Activated T-cell treated with anti-CD3 and anti-CD28 coated beads, Interleukin-2, amount 50 U/mL, for 4 hours (primary cell): ENCODE measurements at places on chromosomes 7 and 10.

DNA sequence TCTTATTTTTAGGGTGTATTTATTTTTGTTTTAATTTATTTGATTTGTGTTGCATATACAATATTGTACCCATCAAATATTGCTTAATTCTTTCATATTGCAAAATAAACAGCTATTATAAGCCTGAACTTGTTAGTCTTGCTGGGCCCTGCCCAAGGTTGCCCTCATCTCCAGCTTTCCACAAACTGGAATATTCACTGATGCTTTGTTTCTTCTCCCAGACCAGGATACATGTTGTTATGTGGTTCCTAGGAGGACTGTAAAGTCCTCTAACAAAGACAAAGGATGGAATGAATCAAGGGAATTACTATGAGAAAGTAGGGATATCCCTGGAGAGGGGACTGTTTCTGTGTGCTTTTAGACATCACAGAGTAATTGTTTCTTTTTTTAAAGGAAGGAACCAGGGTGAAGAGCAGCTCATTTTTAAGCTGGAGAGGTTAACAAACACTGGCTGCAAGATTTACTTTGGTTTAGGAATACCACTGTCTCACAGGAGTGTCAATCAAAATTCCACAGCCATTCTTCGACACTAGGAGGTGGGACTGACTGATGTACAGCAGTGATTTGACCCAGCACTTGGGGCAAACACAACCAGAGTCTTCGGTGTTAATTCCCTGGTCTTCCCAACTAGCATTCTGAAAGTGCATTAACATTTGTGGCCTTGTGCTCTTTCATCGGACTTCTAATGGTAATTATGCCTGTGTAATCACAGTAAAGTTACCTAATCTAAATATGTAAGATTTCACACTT lies 14.8 kb upstream of the CD36 start:
- DNase-seq, result no peak

- no peak for DNase-seq
Observed at GRCh38 chr7:13241416-13241815, 554.0 kb downstream of the ARL4A start.

DNA sequence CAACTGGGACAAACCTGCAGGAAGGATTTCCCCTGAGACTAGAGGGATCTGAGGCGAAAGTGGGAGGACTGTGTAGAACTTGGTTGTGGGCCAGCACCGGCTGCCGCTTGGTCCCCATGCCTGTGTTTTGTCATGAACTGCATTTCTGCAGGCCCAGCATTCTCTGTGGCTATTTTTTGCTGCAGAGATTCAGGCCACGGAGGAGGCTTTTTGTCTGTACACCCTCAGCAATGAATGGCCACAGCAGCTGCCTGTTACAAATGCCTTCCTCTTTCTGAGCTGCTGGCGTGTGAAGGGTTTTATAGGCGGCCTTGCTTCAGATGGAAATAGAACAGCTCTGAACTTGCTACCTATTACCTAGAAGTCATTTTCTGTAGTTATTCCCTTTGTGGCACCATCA lies 164.4 kb downstream of the SH2D4B start:
- no peak for DNase-seq

GRCh38 chr10:64039198-64039597 lies 518.0 kb downstream of the REEP3 start:
- DNase-seq, result no peak

GRCh38 chr7:116231543-116231942 lies 21.2 kb downstream of the TES start:
- no peak for DNase-seq

DNA sequence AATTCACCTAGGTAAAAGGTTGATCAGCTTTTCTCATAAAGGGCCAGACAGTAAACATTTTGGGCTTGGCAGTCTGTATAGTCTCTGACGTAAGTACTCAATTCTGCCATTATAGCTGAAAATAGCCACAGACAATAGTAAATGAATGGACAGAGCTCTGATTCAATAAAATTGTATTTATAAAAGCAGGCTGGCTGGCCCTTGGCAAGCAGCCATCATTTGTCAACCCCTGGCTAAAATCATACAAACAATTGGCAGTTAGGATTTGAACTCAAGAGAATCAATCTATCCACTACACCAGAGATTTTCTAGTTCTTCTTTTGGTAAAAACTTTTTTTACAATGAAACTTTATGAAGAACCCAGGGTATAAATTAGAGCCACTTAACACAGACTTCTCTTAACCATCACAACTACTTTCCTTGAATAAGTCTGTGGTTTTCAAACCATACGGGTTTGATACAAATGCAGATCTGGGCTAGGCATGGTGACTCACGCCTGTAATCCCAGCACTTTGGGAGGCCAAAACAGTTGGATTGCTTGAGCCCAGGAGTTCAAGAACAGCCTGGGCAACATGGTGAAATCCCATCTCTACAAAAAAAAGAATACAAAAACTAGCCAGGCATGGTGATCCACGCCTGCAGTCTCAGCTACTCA lies 124.5 kb downstream of the SLC16A9 start:
- no peak for DNase-seq

GRCh38 chr7:112160130-112160770 lies 45.9 kb downstream of the DOCK4 start:
- DNase-seq, result no peak

DNA sequence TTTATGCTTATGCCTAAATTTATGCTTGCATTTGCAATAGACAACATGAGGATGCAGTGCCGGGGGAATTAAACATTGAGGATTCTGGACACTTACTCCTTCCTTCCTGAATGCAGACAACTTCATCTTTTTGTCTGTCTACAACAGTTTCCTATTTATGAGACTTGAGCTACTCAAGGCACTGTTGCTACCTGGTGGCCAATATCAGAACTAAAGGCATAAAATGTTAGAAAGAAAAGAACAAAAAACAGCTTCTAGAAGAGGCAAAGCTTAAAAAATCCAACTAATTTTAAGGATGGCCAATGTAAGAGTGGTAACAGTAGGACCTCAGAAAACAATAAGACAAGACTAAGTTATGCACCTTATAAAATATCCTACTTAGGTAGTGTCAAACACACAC lies 144.5 kb upstream of the PTN start:
- no peak for DNase-seq

GRCh38 chr7:131950758-131951157 lies 394.3 kb upstream of the PODXL start:
- no peak for DNase-seq

DNA sequence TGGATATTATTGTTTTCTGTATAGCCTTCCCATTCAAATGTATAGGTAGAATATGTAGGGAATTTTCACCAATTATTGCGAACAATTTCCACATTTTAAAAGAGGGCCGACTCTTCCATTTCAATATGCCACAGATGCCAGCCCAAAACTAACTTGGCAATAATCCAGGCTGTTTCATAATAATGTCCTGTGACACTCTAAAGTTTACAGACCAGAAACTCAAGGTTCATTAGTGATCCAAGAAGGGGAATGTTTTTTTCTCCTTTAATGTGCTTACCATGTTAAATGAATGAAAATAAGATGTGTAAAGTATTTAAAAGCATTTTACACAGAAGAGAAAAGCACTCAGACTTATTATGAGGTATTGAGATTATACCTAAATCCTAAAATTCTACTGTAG lies 63.0 kb upstream of the FAM3C start:
- DNase-seq, result no peak

DNA sequence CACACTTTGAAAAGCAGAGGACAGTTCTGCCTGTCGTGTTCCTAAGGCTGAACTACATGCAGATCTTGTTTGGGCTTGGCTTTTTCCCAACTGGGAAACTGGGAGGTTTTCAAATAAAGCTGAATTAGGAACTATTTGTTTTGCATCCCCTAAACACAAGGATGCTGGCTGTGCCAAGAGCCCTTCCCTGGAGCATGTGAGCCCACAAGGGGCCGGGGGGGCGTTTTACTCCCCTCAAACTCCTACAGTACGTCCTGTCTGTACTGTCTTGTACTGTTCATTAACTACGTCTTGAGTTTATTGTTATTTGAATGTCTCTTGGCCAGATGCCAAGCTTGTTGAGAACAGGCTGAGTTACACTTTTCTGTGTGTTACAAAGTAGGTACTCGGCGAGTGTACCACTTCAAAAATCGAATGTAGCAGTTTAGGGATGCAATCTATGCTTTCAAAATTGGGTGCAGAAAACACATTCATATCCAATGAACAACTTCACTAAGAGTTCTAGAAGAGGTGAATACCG lies 94.9 kb downstream of the GFRA1 start:
- no peak for DNase-seq

- DNase-seq, result no peak
Observed at GRCh38 chr10:49594594-49594993, 15.5 kb upstream of the SLC18A3 start.

- no peak for DNase-seq
Observed at GRCh38 chr10:11625019-11625735, 13.7 kb upstream of the USP6NL start.

DNA sequence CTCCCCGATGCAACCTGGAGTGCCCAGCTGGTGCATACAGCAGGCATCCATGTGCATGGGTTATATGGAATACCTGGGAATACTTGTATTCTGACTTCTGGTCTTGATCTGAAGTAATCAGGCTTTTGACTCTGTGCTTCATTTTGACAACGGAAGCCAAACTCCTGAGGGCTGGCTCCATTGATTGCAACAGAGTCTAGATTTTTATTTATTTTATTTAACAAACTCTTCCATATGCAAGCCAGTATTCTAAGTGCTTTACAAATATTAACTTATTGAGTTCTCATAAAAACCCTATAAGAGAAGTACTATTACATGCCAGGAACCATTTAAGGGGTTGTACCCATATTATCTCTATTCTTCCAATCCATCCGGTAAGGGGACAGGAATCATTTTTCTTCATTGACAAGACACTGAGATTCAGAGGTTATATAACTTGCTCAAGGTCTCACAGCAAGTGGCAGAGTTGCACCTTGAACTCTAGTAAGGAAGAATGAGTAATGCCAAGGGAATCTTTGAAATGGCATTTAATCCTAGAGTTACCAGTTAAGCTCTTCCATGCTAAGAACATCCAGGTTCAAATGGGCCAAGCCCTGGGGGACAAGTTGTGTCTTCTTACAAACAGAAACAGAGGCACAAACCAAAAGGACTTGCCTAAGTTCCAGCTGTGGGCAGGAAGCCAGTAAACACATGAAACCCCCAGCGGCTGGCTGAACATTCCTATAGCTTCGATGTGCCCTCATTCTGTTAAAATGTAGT lies 241.0 kb downstream of the WDR11 start:
- no peak for DNase-seq

- no peak for DNase-seq
Observed at GRCh38 chr7:140657891-140658290, 14.9 kb upstream of the ADCK2 start.

DNA sequence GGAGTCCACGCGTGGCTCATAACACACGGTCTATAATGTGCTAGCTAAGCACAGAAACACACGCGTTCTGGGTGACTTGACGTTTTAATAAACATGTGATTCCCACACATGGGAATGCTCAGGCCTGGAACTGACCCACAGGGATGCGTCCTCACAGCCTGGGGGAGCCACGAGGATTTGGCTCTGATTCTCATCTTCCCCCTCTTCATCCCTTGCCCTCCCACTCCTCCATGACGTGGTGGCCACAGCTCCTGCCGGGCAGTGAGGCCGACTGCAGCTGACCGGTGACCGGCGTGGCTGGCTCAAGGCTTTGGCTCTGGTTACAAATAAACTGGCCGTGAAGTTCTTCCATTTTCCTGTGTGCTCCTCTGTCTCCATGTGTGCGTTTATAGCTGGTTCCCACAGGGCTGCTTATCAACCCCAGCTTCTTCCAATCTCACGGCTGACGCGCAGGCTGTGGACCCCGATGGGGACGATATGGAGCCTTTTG lies 40.9 kb upstream of the KLF6 start:
- no peak for DNase-seq

DNA sequence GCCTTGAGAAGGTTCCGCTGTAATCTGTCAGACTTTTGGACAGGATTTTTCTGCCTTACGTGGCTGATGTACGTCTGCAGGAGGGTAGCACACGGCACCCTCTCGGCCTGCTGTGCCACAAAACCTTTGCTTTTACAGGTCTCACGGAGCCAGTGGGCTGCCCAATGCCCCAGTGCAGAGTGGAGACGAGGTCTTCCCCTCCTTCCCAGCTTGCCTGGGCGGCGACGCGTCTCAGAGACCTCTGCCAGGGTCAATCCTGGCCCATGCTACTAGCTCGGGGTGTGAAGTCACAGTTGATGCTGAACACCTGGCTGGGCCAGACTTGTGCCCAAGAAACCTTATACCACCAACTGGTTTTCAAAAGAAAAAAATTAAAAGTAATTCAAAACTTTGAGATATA lies 526.4 kb downstream of the DNAJB6 start:
- no peak for DNase-seq

DNA sequence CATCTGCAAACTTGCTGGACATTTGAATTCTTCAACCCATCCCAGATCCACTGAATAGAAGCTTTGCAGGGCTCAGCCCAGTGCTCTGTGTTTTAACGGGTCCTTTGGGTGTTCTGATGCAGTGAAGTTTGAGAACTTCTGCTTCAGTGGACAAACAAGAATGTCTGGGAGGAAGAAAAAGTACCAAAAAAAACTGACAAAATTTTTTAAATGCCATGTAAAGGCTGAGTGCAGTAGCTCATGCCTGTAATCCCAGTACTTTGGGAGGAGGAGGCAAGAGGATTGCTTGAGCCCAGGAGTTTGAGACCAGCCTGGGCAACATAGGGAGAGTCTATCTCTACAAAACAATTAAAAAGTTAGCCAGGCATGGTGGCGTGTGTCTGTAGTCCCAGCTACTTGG lies 51.8 kb upstream of the FRMD4A start:
- DNase-seq, result no peak

GRCh38 chr7:158266817-158267741 lies 320.5 kb downstream of the PTPRN2 start:
- no peak for DNase-seq

DNA sequence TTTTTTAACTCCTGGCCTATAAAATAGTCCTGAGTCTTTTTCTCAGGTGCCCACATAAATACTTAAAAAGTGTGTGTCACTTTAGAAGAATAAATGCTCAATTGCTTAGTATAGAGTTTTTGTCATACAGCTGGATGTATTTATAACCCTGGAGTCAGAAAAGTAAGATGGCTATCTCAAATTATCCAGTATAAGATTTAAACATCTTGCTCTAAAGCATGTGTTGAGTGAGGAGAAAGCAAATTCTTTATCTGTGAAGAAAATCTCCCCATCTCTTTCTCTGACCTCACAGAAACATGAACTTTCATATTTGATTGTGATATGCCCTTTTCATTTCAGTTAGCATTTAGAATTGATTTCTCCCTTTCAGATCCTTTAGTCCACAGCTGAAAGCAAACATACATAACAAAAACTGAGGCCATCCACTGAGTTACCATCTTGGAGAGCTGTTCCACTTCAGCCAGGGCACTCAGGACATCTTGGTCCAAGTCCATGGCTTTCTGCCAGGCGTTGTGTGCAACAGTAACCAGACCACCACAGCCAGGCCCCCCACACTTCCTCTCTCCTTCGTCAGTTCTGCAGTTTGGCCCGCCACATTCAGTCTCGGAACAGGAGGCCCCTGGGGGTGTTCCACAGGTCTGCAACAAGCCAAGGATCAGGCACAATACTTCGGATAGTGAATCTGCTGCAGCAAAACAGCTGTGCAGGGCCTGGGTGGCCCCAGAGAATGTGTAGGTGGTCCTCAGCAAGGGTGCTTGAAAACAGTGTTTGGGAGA lies 40.9 kb downstream of the DLD start:
- DNase-seq, result no peak

GRCh38 chr7:80533287-80533686 lies 21.4 kb upstream of the GNAT3 start:
- no peak for DNase-seq
